ENCODE measurements at places on chromosomes 12 and 14.

DNA sequence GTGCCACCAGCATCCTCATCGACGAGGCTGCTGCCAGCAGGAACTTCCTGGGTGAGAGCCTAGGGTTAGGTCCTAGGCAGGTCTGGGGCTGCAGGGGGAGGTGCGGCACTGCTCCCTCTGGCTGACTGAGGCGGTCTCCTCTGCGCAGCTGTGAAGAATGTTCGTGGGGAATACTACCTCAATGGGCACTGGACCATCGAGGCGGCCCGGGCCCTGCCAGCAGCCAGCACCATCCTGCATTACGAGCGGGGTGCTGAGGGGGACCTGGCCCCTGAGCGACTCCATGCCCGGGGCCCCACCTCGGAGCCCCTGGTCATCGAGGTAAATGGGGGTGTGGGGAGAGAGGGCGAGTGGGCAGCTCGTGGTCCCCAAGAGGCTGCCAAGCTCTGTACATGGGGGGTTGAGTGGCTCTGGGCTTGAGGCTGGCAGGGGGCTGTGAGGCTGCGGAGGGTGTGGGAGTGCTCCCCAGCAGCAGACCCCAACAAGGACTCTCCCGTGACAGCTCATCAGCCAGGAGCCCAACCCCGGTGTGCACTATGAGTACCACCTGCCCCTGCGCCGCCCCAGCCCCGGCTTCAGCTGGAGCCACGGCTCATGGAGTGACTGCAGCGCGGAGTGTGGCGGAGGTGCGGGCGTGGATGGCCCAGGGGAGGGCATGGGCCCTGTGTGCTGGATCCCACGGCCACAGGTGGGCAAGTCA is 14.4 kb downstream of the PAPLN start:
- DNase-seq = no peak

GRCh38 chr12:48973941-48974673 is 2.6 kb upstream of the WNT10B start:
- no peak for DNase-seq

DNA sequence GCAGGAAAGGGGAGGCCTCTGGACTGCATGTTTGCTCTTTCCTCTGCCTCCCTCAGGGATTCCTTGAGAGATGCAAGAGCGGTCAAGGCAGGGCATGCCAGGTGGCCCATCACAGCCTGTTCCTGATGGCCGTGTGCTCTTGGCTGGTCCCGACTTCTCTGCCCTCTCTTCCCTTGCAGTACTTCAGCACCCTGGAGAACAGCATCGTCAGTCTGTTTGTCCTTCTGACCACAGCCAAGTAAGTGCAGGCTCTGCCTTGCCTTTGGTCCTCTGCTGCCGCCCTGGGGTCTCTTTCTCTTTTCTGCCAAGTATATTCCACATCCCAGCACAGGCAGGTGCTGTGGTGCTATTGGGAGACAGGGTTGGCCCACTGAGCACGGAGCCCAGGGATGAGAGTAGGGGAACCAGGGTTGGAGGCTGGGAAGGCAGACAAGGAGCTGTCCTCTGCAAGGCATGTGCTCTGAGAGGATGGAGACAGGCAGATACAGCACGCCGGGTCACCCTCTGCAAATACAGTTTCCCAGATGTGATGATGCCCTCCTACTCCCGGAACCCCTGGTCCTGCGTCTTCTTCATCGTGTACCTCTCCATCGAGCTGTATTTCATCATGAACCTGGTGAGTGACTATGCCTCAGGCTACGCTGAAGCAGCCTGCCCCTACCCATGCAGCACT is 51.9 kb downstream of the TPCN1 start:
- no peak for DNase-seq

DNA sequence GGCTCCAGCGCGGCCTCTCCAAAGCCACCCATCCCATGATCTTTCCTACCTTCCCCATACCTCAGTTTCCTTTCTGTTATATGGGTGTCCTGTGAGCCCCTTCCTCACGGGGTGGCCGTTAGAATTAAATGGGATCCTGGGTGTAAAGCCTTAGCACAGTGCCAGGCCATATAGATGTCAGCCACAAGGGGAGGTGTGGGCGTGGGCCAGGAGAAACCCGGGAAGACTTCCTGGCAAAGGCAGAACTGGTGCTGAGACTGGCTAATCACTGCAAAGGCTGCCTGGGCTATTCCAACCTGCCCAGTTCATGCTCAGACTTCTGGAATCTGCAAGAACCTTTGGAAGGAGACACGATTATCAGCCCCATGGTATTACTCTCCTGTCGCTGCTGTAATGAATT is 11.0 kb upstream of the NCOR2 start:
- no peak for DNase-seq

- DNase-seq = no peak
These were observed 55.7 kb downstream of the TRPV4 start for GRCh38 chr12:109777544-109777943.

DNA sequence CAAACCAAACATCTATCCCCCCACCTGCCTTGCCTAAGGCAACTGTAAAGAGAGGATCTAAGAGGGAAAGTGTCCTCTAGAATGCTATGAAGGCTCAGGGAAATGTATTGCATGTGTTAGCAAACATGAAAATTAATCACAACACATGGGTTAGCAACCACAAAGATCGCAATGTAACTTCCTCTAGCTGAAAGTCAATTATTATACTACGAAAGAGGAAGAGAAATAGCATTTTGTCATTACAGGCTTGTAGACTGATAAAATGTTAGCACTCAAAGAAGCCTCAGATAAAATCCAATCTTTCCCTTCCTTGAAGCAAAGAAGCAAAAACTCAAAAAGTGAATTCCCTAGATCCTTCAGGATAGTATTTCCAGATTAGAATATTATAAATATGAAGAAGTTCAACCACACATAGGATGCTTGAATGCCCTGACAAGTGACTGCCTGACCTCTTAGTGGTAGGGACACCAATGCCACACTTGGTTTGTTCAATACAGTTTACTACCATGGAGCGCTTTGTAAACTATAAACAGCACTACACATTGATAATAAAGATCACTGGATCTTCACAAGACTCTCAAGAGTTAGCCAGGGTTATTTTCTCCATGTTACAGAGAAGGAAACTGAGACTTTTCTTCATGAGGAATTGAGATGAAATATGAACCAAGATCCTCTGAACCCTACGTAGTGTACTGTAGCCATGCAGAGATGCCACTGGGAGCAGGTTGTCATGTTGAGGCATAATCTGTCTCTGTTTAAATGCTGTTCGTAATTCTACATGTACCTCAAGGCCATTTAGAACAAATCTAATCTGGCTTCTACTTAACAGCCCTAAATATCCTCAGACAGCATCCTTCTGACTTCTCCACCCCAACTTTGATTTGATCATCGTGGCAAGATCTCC is 100.7 kb downstream of the ITPR2 start:
- DNase-seq = no peak

DNA sequence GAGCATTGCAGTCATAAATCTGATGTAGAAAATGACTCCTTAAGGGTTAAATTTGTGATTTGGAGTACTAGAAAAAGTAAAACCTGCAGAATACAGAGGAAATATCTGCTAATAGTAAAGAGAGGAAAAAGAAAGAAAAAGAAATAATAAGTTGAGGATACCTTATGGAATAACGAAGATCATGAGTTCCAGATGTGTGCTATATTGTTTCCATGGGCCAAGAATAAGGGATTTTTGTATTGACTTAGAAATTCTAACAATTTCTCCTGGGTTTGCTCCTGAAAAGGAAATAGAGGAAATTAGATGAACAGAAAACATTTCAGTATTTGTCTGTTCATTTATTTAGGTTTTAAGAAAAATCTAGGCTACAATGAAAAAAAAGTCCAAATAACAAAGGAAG is 115.3 kb downstream of the ALG10B start:
- no peak for DNase-seq

- no peak for DNase-seq
These were observed 10.0 kb upstream of the SLC38A4 start for GRCh38 chr12:46835785-46836184.
